SJSA1 (cell line): ENCODE measurements at places on chromosomes 2 and 18. TPM values are rescaled to one million over a fixed set of nuclear protein-coding genes. Genes with fewer than 3 reads are reported as not detected.

DNA sequence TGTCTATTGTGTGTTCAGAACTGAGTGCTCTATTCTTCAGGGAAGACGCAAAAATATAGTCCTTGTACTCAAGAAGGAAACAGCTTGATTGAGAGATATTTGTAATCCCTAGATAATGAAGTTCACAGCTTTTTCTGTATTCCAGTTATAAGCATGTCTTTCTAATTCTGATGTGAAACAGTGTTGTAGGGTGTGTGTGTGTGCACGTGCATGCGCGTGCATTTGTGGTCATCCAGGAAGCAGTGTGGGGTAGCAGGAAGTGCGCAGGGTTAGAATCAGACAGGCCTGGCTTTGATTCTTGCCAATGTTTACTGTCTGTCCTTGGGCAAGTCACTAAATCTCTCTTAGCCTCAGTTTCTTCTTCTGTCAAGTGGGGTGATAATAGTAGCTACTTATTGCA, 87.9 kb downstream of the NPAS2 start:
- peaks cover 14% of the 10 kb centered on the region for H3K4me1 ChIP-seq
- H3K36me3 ChIP-seq, result no peaks in the 10 kb centered on the region
- no peaks in the 10 kb centered on the region for H3K27me3 ChIP-seq
- DNase-seq, result no peak

DNA sequence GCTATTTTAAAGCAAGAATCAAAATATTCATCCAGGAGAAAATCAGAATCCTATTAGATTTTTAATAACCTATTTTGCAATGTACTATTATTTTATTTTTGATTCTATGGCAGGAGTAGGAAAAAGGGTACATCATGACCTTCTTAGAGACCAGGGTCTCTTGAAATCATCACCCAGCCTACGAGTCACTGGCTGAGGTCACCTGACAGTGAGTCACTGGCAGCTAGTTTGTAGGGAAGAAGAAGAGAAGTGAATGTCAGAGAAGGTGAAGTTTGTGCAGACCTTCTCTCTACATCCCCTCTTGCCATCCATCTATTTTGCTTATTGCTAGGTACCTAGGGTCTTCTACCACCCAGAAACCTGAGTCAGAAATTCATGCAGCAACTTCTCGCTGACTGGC, 144.2 kb downstream of the ALK start:
- H3K27ac ChIP-seq, result no peak overlapping the region
- DNase-seq, result no peak
- no peak overlapping the region for H3K4me3 ChIP-seq

Gene IL1F10
- total RNA-seq, result not detected in 2 replicates

DNA sequence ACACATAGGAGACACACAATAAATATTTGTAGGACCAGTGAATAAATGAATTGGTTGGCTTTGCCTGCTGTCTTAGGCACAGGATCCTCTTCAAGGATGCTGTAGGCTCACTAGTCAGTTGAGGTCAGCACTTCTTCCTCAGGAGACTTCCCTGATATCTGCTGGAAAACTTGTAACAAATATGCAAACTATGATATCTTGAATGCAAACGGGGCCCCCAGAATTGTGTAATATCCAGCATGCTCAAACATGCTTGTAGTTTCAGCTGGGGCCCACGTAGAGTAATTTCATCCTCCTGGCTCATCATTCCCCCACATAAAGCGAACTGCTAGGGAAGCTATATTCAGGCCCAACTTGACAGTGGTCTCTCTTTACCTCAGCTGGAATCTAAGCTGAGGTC, 43.6 kb downstream of the POLE4 start:
- H3K4me1 ChIP-seq, result no peaks in the 10 kb centered on the region
- no peaks in the 10 kb centered on the region for H3K36me3 ChIP-seq
- no peak overlapping the region for H3K4me3 ChIP-seq
- no peak overlapping the region for H3K27ac ChIP-seq

Gene ATP5MC3
- 374 and 424 TPM in 2 replicates for total RNA-seq

Gene KCTD18
- 16.3 TPM in 2 replicates for total RNA-seq
